ENCODE measurements at places on chromosomes 6 and 20.

- no peak for DNase-seq
These were observed 123.4 kb downstream of the MAP7 start for GRCh38 chr6:136426627-136427377.

DNA sequence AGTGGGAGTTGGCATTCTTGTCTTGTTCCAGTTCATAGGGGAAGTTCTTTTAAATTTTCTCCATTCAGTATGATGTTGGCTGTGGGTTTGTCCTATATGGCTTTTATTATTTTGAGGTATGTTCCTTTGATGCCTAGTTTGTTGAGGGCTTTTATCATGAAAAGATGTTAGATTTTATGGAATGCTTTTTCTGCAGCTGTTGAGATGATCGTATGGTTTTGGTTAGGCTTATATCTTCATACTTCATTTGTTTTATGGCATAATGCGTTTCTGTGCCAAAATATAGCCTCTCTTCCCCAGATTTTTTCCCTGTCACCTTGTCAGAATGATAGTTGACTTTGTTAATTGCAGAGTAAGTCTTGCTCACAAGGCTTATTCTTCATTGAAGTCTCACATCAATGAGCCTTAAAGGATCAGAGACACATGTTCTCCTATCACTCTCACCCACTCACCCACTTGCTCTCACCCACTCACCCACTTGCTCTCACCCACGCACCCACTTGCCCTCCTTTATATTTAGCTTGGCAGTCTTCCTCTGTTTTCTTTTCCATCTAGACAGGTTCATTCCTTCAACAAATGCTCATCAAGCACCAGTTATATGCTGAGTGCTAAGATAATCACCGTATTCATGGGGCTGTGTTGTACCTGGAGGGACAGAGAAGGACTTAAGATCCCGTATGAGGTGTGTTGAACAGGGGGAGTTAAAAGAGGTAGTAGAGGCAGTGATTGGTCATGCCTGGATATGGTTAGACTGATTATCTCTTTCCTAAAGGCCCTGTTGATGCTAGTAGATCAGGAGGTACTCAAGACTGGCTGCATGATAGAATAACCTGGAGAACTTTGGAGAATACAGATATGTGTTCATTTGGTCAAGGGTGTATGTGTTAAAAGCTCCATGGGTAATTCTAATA lies 19.3 kb downstream of the UST start:
- DNase-seq, result no peak

DNA sequence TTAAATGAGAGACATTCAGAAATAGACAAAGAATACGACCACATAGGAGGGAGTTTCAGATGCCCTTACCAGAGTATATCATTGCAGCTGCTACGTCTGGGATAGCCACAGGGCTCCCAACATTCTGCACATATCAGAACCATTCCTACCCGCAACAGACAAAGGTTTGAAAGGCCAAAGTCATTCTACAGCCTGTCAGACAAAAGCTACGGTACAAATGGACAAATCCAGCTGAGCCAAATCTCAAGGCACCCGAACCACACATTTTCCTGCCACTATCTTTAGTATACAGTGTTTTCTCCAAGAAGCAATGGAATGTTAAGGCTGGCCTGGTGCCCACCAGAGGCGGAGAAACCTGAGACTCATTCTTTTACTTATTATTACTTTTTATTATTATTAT lies 30.5 kb upstream of the LYRM2 start:
- no peak for DNase-seq

- peak; percentile 52 for DNase-seq
These were observed 17.9 kb downstream of the GNAS start for GRCh38 chr20:58870293-58871014.

DNA sequence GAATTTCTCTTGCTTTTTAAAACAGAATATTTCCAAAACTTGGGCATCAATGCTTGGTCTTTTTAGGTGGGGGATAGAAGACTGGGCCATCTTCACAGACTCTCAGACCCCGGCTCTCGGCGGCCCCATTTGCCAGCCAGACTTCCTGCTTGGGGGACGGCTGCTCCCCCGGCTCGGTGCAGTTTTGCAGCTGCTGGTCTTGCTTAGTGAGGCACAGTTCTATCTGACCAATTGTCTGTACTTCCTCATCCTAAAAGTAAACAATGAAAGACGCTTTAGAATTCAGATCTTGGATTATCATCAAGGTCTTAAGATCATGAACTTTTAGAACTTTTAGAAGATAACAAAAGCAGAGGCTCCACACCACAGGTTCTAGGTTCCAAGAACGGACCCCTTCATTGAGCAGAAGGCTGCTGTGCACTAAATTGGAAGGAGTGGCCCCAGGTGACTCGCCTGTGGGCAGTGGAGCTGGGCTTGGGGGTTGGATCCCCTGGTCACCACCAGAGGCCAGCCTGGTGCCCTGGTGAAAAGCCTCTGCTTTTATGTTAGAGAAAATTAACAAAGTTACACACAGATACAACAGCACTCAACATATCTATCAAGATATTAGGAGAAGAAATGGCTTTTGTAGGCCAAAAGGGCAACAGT lies 26.7 kb downstream of the RNASET2 start:
- DNase-seq, result no peak

DNA sequence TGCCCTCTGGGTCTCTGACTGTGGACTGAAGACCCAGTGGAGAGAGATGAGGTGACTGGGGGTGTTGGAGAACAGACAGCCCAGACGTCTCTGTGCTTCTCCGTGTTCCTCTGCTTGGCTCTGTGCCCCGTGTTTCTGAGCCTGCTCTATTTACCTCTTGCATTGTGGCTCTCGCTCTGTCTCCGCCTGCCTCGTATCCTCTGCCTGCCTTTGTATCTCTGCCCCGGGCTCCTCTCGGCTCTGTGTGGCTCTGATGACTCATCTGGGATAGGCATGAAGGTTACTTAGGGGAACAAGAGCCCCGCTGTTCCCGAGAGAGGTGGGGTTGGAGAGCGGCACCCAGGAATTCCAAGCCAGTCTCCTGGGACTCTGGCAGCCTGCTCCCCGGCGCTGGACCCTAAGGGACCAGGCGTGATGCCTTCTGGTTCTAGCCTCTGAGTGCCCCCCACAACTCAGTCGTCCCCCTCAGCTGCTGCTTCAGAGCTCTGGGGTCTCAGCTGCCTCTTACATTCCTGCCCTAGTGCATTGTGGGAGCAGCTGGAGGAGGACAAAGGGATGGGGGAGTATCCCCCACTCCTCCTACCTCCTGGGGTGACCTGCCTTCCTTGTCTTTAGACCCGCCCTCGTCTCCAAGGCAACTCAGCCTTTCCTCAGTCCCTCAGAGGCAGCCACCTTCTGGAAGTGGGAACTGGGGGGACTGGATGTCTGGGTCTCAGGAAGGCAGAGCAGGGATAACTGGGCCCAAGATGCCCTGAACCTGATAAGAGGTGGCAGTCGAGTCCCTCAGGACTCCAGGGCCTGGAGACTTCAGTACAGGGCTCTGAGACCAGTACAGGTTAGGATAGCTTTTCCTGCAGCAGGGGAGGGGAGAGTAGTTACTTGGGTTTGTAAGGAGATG lies 1.9 kb downstream of the DDR1 start:
- DNase-seq, result no peak

- DNase-seq, result no peak
These were observed 130.4 kb downstream of the MOXD1 start for GRCh38 chr6:132270726-132271402.

DNA sequence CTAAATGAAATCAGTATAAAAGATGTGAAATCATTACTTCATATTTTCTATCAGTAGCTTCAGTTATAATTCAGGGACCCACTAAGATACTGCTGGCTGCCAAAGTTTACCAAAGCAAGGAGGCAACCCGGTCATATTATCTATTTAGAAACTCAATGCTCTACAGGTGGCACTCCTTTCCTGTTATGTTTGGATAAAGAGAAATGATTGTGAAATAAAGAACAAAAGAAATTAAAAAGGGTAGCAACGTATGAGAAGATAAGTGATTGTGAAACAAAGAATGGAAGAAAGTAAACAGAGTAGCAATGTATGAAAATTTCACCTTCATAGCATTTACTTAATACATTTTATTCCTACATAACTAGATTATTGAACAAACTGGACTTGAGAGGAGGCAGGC lies 45.2 kb downstream of the RSPH3 start:
- DNase-seq, result no peak

DNA sequence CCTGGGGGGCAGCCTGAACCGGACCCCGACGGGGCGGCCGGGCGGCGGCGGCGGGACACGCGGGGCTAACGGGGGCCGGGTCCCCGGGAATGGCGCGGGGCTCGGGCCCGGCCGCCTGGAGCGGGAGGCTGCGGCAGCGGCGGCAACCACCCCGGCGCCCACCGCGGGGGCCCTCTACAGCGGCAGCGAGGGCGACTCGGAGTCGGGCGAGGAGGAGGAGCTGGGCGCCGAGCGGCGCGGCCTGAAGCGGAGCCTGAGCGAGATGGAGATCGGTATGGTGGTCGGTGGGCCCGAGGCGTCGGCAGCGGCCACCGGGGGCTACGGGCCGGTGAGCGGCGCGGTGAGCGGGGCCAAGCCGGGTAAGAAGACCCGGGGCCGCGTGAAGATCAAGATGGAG lies 636 bp downstream of the SRF start:
- DNase-seq, result no peak

- DNase-seq, result no peak
These were observed 33.1 kb upstream of the FAM135A start for GRCh38 chr6:70380252-70380651.

DNA sequence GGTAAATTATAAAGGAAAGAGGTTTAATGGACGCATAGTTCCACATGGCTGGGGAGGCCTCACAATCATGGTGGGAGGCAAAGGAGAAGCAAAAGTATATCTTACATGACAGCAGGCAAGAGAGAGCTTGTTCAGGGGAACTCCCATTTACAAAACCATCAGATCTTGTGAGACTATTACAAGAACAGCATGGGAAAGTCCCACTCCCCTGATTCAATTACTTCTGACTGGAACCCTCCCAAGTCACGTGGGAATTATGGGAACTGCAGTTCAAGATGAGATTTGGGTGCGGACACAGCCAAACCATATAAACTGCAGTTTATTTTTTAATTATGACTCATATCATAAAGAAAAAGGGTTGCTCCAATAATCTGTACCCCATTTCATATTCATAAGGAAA lies 22.3 kb upstream of the HLA-DQA2 start:
- no peak for DNase-seq

DNA sequence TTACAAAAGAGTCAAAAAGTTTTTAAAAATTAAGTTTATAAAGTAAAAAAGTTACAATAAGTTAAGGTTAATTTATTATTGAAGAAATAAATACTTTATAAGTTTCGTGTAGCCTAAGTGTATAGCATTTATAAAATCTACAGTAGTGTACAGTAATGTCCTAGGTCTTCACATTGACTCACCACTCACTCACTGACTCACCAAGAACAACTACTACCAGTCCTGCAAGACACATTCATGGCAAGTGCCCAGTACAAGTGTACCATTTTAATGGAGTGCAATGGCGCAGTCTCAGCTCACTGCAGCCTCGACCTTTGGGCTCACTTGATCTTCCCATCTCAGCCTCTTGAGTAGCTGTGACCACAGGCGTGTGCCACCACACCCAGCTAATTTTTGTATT lies 128.2 kb downstream of the GPX5 start:
- DNase-seq, result no peak

DNA sequence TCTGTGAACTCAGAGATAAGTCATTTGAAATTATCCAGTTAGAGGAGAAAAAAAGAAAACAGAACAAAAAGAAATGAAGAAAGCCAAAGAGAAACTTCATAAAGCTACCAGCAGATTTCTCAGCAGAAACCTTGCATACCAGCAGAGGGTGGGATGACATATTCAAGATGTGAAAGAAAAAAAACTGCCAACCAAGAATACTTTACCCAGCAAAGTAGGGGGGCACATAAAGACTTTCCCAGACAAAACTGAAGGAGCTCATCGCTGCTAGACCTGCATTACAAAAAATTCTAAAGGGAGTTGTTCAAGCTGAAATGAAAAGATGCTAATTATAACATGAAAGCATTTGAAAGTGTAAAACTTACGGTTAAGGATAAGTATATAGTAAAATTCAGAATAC lies 246.3 kb downstream of the FNDC1 start:
- DNase-seq, result no peak

- DNase-seq, result no peak
These were observed 41.4 kb upstream of the LAMA2 start for GRCh38 chr6:128841518-128841917.

DNA sequence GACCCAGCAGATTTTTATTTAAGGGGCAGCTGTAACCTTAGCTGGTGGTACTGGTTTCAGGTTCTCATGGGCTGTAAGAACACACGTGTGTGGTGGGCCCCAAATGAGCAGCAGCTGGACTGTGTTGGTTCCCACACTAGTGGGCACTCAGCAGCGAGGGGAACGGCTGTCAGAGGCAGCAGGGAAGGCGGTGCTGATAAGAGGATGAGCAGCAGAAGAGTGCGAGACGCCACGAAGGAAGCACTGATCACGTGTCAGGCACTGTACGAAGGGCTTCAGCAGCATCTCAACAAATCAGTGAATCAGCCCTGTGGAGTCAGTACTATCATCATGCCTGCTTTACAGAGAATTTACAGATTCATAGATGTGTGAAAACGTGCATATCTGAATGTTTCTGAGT lies 41.0 kb upstream of the EMILIN3 start:
- no peak for DNase-seq

DNA sequence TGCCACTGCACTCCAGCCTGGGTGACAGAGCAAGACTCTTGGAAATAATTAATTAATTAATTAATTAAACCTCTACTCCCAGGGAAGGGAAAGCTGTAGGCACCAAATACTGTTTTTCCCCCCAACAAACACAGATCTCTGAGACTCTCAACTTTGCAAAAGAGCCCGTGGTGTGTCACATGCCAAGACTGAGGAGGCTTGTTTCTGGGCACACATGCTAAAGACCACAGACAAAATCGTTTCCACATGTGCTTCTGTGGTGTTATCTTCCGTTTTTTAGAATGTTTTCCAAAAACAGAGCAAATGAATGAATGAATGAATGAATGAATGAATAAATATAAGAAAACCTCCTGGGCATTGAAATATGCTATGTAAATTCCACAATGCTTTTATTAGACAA lies 55.6 kb upstream of the ATXN1 start:
- no peak for DNase-seq

- DNase-seq, result no peak
These were observed 9.2 kb downstream of the PDCD2 start for GRCh38 chr6:170575250-170575649.

GRCh38 chr6:130466748-130467061 lies 100.9 kb downstream of the TMEM200A start:
- DNase-seq, result no peak

DNA sequence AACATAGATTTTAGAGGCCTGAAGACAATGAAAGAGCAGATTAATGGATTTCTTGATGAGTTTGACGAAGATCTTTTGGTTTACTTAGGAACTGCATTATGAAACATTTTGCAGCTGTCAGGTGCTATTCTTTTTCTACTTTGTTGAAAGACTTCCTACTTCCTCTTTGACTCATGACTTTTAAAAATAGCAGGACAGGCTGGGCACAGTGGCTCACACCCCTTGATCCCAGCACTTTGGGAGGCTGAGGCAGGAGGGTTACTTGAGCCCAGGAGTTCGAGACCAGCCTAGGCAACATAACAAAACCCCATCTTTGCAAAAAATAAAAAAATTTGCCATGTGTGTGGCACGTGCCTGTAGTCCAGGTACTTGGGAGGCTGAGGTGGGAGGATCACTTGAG lies 52.0 kb downstream of the ITCH start:
- DNase-seq, result no peak
